Activated CD4-positive, alpha-beta T cell treated with anti-CD3 and anti-CD28 coated beads, Interleukin-2, amount 50 U/mL, for 48 hours (primary cell): ENCODE measurements at places on chromosomes 11 and 22.

- peak; percentile 12 for DNase-seq
Observed at GRCh38 chr11:72179804-72180396, 12.0 kb upstream of the FOLR1 start.

- DNase-seq, result no peak
Observed at GRCh38 chr11:72405009-72405408, 29.3 kb downstream of the CLPB start.

GRCh38 chr11:63146581-63146980 lies 2.6 kb upstream of the SLC22A24 start:
- no peak for DNase-seq

- DNase-seq, result peak; percentile 21
Observed at GRCh38 chr11:121341609-121342008, 49.0 kb downstream of the SC5D start.

- DNase-seq, result no peak
Observed at GRCh38 chr11:41110527-41110926, 348.9 kb downstream of the LRRC4C start.

DNA sequence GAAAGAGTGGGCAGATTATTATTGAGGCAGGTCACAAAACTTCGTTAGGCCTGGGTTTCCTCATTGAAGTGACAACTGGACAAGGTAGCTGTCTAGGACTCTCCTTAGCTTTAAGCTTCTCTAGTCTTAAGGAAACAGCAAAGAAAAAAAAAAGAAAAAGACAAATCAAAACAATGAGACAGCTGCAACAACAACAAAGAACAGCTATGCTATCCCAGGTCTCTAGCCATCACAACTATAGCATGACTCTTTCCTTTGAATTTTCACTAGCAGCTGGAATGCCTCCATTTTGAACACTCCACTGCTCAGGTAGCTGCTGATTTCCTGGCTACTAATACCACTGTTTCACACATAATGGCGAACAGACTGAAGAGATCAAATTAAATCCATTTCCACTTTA lies 302.4 kb upstream of the SORL1-AS1 start:
- DNase-seq, result no peak

DNA sequence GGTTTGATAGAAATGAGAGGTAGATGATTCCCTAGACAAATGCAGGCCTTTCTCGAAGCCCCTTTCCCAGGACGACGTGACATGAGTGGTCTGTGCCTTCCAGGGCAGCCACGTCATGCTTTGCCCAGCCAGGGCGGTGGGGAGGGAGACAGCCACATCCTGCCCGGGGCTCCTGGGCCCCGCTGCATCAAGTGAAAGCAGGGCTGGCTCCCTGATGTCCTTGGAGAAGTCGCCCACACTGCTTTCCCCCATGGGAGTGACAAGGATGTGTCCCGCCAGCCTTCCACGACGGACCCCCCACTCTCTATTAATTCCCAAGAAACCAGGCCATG lies 13.2 kb downstream of the PPARA start:
- DNase-seq, result no peak

GRCh38 chr11:91272089-91272488 lies 952.5 kb upstream of the FAT3 start:
- DNase-seq, result no peak

DNA sequence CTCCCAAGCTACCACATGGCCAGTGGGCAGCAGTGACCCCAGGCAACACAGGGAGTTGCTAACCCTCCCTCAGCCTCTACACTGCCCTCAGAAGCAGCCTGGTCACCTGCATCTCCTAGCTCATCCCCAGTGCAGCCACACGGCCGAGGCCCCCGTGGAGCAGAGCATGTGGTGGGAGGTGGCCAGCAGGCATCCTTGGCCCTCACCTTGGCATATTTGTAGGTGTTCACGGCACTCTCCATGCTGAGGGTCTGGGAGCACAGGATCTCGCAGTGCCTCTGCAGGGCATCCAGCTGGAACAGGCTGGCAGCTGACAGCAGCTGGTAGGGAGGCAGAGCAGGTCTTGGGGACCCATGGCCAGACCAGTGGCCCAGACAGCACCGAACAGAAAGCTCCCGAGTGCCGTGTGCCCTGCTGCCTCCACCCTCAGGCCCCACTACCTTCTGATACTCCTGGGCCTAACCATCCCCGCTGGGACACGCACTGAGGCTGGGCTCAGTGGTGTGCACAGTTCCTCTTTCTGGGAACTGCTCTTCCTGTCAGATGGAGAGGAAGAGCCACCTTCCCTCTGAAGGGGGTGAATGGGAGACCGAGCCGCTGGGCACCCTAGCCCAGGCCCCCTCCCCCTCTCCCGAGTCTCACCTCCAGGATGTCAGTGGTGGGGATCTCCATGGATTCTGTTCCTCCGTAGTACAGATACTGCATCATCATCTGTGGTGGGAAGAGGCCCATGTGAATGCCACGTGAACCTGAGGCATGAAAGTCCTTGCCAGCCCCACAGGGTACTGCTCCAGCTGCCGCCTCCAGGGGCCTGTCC lies 48.8 kb downstream of the NAT10 start:
- DNase-seq, result no peak

DNA sequence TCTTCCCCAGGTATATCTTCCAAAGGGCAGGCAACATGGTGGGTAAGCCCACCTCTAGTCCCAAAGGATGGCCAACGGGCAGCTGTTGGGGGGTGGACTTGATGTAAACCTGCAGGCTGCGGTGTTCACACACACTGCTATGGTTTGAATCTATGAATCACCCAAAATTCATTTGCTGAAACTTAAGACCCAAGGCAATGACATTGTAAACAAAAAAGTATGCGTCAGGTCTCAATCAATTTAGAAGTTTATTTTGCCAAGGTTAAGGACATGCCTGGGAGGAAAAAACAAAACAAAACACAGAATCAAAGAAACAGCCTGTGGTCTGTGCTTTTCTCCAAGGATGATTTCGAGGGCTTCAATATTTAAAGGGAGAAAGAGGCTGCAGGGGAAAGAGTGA lies 18.3 kb downstream of the RCN1 start:
- DNase-seq, result no peak

DNA sequence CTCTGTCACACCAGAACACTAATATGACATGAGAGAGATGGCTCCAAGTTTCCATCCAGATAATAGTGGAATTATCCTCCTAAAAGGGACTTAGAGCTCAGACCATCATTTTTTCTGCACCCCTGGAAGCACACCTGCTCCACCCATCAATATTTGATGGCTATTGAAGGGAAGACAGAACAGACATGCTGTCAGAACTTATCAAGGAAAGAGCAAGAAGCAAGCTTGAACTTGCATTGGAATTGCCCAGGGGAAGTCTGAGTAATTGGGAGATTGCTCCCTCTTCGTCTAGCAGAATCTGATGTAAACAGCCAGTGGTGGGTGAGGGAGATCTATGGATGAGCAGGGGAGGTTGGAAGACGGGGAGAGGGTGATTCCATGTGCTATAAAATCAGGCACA lies 874.4 kb upstream of the TENM4 start:
- no peak for DNase-seq

DNA sequence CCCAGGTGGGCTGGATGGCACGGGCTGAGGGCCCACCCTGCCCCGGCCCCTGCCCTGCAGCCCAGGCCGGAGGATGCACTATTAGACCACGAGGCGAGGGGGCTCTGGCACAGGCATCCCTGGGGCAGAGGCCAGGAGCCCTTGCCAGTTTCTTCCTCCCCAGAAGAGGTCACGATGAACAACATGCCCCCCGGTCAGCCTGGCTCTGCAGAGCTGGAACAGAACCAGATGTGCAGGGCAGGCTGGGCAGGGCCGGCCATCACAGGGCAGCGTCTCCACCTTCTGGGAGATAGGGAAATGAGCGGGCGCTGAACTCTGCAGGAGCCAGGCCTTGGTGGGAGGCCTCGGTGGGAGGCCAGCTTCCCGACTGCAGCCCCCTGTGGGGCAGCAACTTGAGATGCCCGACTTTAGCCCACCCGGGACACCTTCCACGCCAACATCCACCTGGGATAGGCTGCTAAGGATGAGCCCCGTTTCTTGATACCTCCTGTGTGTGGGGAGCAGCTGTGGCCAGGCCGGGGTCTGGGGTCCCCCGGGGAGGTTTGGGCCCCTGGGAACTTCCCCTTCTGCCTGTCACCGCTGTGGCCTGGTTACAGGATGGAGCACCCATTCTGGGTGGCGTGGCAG lies 21.8 kb upstream of the GNB1L start:
- DNase-seq, result no peak

DNA sequence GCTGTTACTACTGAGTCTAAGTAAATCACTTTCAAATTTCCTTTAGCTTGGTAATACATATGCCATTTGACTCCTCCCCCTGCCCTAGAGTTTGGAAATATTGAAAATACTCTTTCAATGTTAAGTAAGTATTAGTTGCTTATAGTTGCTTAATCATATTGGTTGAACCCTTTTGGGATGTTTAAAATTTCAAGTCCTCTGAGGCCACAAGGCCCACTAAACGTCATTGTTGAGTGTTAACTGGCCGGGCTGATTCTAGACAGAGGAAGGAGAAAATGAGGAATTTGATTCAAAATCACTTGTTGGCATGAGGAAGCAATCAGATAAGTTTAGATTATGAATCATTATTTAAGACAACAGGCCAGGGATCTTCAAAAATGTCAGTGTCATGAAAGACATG lies 8.5 kb downstream of the NAV2 start:
- DNase-seq, result no peak

DNA sequence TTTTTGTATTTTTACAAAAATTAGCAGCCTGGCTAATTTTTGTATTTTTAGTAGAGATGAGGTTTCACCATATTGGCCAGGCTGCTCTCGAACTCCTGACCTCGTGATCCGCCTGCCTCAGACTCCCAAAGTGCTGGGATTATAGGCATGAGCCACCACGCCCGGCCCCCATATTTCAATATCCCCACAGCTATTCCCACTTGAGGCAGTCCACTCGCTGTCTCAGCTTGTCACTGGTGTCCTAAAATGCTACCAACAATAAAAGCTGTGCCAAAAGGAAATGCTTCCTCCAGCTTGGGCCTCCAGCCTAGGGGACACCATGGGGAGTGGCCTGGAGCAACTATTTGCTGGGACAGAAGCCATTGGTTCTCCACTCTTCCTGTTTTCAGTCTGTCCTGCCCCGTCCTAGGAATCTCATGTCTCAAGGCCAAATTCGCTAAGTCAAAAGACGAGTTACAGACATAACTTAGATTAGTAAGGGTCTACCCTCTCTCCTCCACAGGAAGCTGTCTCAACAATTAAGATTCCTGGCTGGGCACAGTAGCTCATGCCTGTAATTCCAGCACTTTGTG lies 7.3 kb upstream of the SPINDOC start:
- no peak for DNase-seq

DNA sequence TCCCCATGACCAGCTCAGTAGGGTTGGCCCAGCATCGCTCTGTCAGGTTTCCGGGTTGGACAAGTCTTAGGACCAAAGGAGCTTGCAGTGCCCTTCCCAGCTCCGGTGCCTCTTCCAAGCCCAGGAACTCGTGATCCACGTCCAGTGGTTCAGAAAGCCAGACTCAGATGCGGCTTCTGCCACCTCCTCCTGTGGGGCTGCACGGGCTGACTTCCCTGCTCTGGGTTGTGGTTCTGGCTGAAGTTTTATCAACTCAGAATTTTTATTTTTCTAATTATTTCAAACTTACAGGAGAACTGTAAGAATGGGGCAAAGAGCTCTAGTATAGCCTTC lies 85.0 kb downstream of the BCR start:
- no peak for DNase-seq

- no peak for DNase-seq
Observed at GRCh38 chr11:60264644-60265043, 15.8 kb upstream of the MS4A4A start.

GRCh38 chr11:47714554-47715081 lies 551 bp downstream of the AGBL2 start:
- DNase-seq, result peak; percentile 28

GRCh38 chr11:117618302-117618981 lies 178.6 kb downstream of the DSCAML1 start:
- no peak for DNase-seq

GRCh38 chr11:14304601-14305000 lies 54.4 kb downstream of the RRAS2 start:
- no peak for DNase-seq

GRCh38 chr22:38314933-38315822 lies 2.1 kb downstream of the CSNK1E start:
- DNase-seq, result no peak

DNA sequence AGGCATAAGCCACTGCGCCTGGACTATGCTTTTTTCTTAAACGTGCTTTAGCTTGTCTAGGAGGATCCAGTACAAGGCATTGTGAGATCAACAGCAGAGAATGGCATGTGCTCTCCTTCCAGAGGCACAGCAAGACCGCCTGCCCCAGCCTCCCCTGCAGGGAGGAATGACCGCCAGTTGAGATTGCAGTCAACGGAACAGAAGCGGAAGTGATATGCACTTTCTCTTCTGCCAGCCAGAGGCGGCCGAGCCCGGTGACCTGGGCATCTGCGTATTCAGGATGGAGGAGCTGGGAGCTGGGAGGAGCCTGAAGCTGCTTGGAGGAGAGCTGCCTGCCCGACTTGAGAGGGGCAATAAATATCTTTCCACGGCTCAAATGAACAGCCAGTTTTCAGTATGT lies 243.0 kb downstream of the CTTN start:
- DNase-seq, result no peak

- DNase-seq, result no peak
Observed at GRCh38 chr22:49621601-49622210, 206.0 kb downstream of the BRD1 start.

DNA sequence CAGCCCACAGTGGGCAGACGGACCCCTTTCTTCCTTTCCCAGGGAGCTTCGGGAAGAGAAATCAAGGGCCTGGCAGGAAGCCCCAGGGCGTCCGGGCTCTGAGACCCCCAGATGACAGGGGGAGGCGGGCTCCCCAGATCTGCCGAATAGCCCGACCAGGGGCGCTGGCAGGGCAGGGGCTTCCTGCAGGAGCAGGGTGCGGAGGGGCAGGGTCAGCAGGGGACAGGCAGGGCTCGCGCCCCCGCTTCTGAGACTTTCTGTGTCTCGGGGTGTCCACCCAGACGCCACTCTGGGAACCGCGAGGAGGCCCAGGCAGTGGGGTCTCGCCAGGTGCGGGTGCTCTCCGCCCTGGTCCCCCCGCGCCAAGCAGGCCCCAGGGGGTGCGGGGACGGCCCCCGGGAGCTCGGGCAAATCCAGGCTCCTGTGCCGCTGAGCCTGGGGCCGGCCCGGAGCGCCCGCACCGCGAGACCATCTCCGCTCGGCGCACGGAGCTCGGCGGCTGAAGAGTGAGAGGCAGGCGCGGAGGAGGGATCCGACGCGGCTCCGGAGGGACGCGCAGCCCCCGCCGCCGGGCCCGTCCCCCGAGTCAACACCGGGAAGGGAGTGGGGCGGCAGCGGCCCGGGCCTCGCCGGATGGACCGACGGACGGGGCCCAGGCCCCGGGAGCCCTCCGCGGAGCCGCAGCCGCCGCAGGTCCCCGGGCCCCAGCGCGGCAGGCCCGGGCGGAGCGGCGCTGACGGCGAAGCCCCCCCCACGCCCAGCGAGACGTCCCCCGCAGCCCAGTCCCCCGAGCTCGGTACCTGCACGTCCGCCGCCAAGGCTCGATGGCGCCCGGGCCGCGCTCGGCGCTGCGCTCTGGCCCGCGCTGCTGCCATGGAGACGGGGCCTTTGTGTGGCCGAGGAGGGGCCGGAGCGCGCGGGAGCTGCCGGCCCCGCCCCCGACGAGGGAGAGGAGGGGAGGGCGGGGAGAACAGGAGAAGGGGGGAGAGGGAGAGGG lies at the start of gene PLXNB2:
PLXNB2 (minus strand) TSS at position 894 of the 997 bp plus-strand sequence. CDS start 17,062 bp downstream, outside the sequence.
- DNase-seq, result peak; percentile 29
